DMS 273 treated with DMSO at 0.1 percent for 48 hours (cell line): ENCODE measurements at places on chromosomes 5 and 9.

- no peak for DNase-seq
These were observed 119.5 kb downstream of the ADCY2 start for GRCh38 chr5:7515284-7515914.

DNA sequence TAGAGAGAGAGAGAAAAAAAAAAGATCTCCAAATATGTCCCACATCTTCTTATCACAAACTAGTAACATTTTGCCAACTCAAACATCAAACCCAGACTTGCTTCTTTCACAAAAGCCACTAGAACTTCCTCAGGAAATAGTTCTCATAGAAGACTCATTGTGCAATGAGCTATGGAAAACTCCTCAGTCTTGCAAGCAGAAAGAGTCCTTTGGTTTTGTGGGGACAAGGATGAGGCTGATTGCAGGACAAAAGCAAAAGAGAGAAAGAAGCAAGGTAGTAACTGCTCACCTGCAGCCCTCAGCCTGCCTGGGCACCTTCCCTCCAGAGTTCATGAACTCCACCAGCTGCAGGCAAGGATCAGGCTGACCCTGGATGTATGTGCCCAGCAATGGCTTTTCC is 399.0 kb downstream of the IRX1 start:
- no peak for DNase-seq

- no peak for DNase-seq
These were observed 45.0 kb upstream of the OR2K2 start for GRCh38 chr9:111375062-111375461.

DNA sequence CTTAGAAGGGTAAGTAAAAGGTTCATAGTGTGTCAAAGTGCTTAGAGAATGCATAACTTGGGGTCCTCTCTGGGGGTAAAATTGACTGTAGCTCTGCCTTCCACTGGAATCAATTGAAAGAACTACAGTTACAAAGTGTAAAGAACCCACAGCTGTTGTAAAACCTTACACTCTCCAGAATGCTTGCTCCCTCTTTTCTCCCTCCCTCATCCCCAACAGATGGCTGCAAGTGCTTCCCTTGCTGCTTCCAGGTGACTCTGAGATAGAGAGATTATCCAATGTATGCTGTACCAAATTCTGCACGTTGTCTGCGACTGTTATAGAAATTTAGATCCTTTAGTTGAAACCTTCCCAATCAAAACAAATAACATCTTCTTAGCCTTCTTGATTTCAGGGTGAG is 126.0 kb downstream of the STK32A start:
- no peak for DNase-seq

GRCh38 chr5:17357504-17357903 is 140.1 kb downstream of the BASP1 start:
- DNase-seq: no peak
